ENCODE measurements at places on chromosomes 3 and 15. TPM values are rescaled to one million over a fixed set of nuclear protein-coding genes. Genes with fewer than 3 reads are reported as not detected.
A peak's percentile ranks its signal among the peaks of the same experiment; 100 is the strongest.

- no peak for DNase-seq
These were observed 55.5 kb downstream of the CACNA2D3 start for GRCh38 chr3:54177816-54178215.

DNA sequence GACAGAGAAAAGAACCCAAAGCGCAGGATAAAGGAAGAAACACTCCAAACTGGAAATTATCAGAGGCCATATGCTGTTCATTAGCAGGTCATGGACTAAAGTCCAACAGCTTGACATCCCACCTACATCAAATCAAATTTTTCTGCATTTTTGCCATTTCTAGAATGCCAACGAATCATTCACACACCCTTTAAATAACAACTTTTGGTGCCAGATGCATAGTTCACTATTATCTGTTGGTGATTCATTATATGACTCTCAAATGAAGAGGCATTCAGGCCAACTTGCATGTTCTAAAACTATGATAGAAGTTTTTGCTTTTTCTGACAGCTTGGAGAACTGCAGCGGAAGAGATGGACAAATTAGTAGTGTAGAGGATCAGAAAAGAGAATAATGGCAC lies 529.8 kb upstream of the NAALADL2 start:
- DNase-seq: no peak

GRCh38 chr3:184771301-184772127 lies 40.5 kb upstream of the VPS8 start:
- DNase-seq: no peak

GRCh38 chr15:58830556-58830955 lies 59.5 kb downstream of the MINDY2 start:
- DNase-seq: no peak

- no peak for DNase-seq
These were observed 4.0 kb downstream of the BAHD1 start for GRCh38 chr15:40444736-40445135.

GRCh38 chr3:98692787-98693473 lies 70.2 kb upstream of the ST3GAL6 start:
- no peak for DNase-seq

- no peak for DNase-seq
These were observed 90.6 kb downstream of the CNTN3 start for GRCh38 chr3:74523811-74524210.

- DNase-seq: no peak
These were observed 2.6 kb upstream of the SLC9A9 start for GRCh38 chr3:143850877-143851276.

GRCh38 chr3:52231502-52232278 lies 6.2 kb upstream of the TLR9 start:
- peak; percentile 60 for DNase-seq

- no peak for DNase-seq
These were observed 13.7 kb upstream of the PTPRG start for GRCh38 chr3:61547625-61548024.

- no peak for DNase-seq
These were observed 137.7 kb downstream of the NUP210 start for GRCh38 chr3:13282358-13282985.

DNA sequence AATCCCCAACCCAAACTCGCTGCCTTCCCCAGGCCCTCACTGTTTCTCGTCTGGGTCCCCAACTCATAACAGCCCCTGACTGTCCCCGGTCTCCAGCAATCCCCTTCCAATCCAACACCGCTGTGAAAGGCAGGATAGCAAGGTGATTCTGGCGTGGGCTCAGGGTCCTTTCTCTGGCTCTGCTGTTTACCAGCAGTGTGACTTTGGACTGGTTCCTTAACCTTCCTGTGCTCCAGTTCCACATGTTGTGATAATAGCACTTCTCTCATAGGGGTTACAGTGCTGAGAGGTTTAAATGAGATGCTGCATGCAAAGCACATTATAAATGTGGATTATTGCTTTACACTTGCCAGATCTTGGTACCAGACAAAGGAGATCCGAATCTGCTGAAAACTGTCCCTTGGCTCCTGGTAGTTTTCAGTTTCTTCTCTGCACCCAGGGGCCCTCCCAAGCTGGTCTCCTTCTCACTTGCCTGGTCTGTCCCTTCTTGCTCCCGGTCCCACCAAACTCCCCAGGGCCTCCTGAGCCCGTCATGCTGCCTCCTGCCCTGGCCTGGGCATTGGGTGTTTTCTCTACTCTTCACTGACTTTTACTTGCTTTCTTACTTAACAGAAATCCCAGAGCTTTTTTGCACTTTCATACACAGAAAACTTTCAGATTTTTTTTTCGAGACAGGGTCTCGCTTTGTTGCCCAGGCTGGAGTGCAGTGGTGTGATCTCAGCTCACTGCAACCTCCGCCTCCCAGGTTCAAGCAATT lies 26.8 kb upstream of the CYP11A1 start:
- no peak for DNase-seq

DNA sequence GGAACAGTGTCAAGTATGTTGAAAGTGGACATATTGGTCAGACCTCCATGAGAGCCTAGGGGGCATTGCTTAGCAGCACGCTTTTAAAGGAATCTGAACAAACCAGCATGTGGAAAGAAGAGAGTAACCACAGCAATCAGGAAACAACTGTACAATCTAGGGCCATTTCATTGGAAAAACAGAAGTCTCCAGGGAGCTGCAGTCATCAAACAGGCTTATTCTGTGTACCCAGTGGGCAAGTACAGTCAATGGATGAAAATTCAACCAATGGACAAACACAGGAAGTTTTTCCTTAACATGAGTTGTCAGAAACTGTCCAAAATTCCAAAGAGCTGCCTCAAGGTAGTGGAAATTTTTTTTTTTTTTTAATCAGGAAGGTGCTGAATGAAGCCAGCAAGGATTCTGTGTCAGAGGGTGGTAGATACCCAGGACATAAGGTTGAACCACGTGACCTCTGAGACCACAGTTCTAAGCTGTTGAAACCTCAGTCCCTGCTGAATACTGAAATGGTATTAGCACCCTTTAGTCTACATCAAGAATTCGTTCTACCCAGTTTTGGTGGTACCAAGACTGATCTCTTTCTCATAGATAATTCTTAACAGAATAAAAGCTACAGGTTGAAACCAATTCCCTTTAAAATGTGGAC lies 4.4 kb upstream of the DLG1 start:
- no peak for DNase-seq

DNA sequence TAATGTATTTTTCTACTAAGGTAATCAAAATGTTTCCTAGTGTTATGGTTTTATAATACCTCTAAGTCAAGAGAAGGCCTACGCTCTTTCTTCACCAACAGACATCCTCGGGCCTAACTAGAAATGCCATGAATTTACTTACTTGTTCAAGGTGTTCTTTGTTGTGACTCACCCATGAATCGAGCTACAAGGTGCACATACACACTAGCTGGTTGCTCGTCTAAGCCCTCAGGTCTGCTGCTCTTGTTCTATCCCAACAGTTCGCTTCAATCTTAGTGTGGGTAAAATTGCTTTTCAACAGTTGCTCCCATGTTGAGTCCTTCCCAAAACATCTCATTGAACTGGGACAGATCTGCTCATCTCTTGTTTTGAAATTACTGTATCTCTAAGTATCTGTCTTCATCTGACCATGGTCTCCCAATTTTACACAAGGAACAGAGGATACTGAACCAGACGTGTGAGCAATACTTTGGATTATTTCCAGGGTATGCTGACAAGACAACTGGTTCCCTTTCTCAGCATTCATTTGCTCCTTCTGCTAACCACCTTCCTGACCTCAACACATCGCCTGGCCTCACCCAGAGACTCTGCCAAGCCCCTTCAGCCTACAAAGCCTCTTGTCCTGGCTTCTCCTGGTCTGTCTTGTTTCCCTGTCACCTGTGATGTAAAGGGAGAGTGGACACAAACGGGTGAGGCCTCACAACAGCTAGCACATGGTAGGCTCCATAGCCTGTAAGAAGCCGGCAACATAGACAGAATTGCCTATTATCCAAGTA lies 84.2 kb downstream of the NEDD4 start:
- no peak for DNase-seq

DNA sequence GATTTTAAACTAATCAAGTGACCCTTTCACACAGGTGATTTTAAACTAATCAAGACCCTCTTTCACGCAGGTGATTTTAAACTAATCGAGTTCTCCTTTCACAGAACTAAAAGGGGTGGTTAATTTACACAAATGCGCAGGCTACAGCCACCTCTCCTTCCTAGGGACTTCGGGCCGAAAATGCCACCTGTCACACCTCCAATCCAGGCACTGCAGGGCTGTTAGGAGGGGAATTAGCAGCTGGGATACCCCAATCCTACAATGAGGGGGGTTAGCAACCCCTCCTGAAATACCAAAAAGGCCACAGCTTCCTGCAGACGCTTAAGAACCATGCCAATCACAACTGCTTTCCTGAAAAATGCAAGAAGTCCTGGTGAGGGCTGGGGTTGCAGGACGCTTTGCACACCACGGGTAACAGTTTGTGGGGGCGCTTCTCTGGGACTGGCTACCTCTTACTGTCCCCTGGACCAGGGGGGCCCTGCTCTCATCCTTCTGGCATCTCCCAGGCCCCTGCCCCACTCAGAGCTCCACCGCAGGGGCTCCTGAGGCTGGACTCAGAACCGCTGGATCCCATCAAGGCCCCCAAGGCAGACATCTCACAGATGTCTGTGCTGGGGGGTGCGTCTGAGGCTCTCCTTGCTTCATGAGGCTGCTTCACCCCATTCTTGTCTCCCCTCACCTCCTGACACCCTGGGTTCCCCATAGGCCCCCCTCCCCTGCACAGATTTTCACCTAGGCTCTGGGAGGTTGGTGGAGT lies 145.9 kb downstream of the OR4M2 start:
- DNase-seq: no peak

GRCh38 chr15:41553731-41554130 lies 5.3 kb upstream of the TYRO3 start:
- DNase-seq: no peak

DNA sequence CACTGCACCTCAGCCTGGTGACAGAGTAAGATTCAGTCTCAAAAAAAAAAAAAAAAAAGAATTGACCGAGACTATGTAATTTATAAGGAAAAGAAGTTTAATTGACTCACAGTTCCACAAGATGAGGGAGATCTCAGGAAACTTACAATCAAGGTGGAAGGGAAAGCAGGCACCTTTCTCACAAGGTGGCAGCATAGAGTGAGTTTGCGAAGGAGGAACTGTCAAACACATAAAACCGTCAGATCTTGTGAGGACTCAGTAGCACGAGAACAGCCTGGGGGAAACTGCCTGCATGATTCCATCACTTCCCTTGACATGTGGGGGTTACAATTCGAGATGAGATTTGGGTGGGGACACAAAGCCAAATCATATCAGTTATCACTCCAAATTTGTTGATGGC lies 380.9 kb downstream of the EDEM1 start:
- no peak for DNase-seq

RASGRP1 gene
- total RNA-seq: 7.6 TPM

THAP10 gene
- 3.2 TPM for total RNA-seq

ZPLD1 gene
- 0.28 TPM for total RNA-seq

IQCF5 gene
- 2.0 TPM for total RNA-seq

FSIP1 gene
- total RNA-seq: 2.3 TPM

CCR8 gene
- total RNA-seq: not detected

All from prostate gland (tissue), 2 donors.